ENCODE measurements at places on chromosomes 16 and 17.

DNA sequence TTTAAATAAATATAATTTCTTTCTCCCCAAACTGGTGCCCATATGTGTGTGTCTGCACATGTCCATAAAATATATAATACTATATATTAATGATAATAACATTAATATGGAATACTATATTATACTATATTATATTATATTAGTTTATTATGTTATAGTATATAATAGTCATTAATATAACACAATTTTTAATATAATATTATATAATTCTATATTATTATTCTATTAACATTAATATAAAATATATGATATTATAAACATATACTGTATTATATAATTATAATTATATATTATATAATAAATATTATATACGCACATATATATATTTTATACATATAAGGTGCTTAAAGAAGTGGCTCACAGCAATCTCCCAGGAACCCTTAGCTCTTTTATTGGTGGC, 513.0 kb upstream of the CDH11 start:
- no peak for DNase-seq

DNA sequence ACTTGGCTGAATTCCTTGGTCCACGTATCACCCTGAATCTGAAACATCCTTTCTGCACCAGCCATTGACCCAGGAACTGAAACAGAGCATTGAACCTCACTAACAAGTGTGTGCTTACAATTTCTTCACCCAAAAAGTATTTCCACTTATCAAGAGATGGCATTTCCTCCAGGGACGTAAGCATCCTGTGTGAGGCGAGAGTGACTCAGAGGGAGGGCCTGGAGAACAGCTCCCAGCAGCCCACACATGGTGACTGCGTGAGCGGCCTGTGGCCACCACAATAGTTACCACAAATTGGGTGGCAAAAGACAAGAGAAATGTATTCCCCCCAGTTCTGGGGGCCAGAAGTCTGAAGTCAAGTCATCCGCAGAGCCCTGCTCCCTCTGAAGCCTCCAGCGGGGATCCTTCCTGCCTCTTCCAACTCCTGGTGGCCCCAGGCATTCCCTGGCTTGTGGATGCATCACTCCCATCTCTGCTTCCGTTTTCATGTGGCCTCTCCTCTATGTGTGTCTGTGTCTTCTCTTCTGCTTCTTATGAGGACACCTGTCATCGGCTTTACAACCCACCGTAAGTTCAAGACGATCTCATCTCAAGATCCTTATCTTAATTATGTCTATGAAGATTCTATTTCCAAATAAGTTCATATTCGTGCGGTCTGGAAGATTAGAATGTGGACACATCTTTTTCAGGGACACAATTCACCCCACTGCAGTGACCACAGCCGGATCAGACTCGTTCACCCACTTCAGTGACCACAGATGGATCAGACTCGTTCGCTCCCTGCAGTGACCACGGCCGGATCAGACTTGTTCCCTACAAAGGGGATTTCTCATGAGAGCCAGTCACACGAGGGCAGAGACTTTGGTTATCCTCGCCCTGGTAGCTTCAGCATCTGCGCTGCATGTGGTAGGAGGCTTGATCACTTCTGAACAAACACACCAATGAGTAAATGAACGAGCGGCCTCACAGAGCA, 122.6 kb upstream of the FOXF1 start:
- no peak for DNase-seq

DNA sequence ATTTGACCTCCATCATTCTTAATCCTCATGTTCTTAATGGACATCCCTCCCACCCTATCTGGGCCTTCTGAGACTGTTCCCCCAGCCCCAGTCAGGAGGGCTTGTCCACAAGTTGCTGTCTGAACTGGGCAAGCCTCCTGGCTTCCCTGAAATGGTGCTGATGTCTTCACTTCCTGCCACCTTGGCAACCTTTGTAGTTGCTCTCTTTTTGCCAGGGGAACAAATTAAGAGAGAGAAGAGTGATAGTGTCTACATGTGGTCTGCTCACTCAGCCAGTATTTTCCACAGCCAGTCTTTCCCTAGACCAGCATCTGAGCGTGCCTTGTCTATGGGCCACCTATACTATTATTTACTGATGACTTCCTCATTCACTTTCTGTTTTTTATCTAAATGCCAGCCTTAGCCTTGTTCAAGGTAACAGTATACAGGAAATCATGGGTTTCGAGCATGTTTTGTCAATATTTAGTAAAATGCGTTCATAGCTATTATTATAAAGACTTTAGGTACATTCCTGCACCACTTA, 710.1 kb downstream of the MAF start:
- no peak for DNase-seq

GRCh38 chr16:66093191-66093590, 273.3 kb upstream of the CDH5 start:
- DNase-seq: no peak

GRCh38 chr17:56350592-56350991, 197.3 kb downstream of the ANKFN1 start:
- DNase-seq: no peak

GRCh38 chr17:1398931-1399678, 917 bp downstream of the YWHAE start:
- DNase-seq: peak; percentile 52

DNA sequence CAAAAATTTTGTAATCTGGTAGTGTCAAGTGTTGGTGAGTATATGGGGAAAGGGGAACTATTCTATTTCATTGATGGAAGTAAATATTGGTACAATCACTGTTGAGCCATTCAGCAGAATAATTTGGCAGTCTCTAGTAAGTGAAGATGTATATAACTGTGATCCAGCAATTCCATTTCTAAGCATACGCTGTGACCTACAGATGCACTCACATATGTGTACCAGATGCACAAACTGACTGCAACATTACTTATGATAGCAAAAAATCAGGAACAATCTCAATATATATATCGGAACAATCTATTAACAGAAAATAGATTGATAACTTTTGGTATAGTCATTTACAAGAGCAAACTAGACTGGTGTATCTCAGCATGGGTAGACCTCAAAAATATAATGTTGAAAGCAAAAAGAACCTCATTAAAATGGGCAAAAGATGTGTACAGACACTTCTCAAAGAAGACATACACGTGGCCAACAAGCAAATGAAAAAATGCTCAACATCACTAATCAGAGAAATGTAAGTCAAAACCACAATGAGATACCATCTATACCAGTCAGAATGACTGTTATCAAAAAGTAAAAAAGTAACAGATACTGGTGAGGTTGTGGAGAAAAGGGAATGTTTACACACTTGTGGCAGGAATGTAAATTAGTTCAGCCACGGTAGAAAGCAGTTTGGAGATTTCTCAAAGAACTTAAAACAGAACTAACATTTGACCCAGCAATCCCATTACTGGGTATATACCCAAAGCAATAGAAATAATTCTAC, 20.7 kb downstream of the ADAP2 start:
- no peak for DNase-seq

- DNase-seq: no peak
Measured at GRCh38 chr16:56610017-56610608, 1.7 kb downstream of the MT2A start.

- DNase-seq: no peak
Measured at GRCh38 chr17:57133486-57133885, 48.4 kb downstream of the AKAP1 start.

DNA sequence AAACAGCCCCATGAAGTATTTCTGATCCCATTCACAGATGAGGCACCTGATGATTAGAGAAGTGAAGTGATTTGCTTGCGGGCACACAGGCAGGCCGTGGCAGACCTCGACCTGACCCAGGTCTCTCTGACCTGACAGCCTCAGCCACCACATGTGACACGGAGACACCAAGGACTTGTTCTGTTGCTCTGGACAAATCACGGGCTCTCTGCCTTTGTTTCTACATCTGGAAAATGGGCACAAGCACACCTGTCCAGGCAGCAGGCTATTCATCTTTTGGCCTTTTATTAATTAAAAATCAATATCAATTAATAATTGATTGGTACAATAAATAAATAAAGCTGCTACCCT, 3.4 kb downstream of the MAP3K14 start:
- DNase-seq: no peak
